ENCODE measurements at places on chromosomes 1 and 21.

- no peak for DNase-seq
Measured at GRCh38 chr1:239717097-239717917, 330.9 kb downstream of the CHRM3 start.

DNA sequence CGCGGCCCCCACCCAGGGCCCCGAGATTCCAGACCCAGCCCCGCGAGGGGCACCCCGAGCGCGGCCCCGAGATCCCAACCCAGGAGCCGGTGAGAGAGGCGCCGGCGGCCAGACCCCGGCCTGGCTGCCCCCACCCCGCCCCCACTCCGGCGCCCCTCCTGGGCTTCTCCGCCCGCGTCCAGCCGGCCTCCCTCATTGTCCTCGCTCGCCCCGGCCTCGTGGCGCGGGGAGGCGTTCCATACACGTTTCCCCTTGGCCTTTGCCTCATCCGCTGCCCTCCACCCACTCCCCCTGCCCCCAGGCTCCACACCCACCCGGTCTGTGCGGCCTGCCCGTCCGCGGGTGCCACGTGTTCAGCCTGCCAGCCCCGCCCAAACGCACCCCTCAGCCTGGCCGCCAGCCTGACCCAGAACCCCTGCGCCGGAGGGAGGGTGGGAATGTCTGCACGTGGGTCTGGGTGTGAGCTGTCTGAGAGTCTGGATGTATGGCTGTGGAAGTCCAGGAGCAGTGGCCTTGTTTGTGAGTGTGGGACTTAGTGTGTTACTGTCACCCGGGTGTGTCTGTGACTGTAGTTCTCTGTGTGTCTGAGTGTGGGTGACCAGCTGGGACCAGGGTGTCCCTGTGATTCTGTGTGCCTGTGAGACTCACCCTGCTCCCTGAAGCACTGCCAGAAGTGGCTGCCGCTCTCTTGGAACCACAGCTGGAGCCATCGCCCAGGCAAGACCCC lies 681 bp downstream of the B4GALT2 start:
- DNase-seq: peak; percentile 57

GRCh38 chr21:46379691-46380090 lies 55.7 kb downstream of the PCNT start:
- no peak for DNase-seq

DNA sequence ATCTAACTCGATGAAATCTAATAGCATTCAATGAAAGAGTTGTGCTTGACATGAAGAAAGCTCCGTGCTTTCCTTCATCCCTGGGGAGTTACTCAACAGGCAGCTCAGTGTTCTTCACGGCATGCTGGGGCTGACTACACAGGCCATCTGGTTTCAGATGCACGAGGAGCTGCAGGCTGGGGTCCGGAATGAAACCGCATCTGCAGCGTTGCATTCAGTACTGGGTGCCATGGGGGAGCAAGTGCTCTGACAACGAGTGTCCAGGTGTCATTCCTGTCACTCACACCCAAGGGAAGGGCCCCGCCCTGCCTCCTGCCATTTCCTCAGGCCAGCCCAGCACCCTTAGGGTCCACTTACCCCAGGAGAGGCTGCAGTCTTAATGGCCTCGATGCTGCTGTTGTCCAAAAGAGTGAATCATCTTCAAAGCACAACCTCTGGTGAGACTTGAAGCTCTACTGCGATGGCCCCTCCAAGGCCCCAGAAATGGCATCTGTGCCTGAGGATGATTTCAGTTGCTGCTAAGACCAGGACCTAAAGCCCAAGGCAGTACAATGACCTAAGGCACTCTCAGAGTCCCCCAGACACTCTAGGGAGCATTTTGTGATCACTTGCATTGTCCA lies 61.4 kb downstream of the STUM start:
- peak; percentile 53 for DNase-seq

DNA sequence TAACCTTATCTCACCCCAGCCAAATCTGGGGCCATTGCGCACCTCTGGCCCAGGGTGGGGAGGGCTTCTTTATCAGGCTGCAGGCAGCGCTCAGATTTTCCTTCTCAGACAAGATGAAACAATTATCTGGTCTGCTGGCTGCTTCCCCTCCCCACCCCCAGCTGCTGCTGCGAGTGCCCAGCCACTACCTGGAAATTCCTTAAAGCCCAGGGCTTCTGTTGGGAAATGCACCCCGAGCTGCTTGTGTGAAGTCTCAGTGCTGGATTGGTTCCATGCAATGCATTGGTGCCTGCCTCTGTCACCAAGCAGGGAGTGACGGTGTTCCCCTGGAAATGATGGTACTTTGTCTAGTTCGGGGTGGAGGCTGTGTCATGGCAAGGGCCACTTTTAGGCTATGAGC lies 18.5 kb upstream of the ACTL8 start:
- no peak for DNase-seq

DNA sequence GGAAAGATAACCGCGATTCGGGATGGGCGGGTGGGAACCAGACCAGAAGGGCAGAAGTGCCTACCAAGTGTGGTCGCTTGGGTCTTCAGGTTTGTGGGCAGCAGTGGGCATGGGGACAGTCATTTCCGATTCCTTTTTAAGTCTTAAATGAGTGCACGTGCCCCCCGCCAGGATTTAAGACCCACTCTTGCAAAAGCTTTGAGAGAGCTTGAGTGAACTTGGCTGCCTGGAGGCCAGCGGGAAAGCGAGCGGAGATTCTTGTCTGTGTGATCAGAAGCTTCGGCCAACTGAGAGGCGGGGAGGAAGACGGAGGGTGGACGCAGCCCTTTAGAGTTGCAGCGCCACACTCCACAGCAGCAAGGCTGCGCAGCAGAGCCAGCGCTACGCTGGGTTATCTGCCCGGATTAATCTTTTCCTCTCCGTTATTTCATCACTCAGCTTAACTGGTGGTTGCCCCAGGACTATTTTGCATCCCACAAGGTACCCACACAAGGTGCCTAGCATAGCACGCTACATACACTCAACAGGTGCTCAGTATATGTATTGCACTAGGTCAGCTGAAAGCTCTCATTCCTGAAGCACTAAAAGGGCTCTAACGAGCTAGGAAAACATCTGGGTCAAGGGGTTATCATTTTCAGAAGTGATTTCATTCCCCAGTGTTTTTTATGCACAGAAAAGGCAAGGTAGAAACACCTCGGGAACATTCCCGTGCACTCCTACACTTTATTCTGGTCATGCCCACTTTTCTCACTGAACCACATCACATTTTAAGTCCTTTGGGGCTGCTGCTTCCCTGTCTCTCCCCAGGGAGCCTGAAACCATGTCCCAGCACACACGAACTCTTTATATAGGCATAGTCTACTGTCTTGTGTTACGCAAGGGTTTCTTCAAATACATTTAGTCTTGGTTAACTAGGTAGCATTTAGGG lies 1.5 kb upstream of the BATF3 start:
- peak; percentile 58 for DNase-seq

DNA sequence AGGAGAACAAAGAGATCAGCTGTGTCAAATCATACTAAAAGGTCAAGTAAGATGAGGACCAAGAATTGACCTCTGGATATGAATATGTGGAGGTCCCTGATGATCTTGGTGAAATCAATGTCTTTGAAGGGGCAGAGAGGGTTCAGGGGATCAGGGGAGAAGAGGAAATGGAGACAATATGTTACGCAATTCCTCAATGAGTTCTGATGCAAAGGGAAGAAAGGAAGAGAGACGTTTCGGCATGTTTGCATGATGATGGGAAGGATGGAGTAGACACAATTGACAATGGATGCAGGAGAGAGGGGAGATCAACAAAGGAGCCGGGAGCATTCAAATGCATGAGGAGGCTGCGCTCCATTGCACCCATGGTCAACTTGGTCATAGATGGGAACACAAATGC lies 36.0 kb upstream of the GUCA2B start:
- no peak for DNase-seq

Data from AG08395 (cell line).